ENCODE measurements at places on chromosomes 7 and 10.

DNA sequence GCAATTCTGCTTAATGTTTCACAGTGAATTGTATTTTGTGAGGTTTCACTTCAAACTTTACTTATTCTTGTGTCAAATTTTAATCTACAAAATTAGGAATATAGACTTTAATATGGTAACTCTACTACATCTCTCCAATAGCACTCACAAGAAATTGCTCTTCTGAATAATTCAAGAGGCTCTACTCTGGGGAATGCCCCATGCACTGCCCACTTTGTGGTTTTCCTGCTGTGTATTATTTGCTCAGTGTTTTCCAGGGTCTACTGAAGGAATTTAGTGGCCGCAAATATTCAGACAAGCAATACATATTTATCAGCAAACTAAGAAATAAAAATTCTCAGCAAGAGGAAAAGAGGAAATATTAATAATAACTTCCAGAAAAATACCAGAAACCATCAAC is 611.4 kb downstream of the TNS3 start:
- DNase-seq = no peak

- DNase-seq = no peak
Observed at GRCh38 chr10:103534621-103535498, 41.4 kb downstream of the NEURL1 start.

DNA sequence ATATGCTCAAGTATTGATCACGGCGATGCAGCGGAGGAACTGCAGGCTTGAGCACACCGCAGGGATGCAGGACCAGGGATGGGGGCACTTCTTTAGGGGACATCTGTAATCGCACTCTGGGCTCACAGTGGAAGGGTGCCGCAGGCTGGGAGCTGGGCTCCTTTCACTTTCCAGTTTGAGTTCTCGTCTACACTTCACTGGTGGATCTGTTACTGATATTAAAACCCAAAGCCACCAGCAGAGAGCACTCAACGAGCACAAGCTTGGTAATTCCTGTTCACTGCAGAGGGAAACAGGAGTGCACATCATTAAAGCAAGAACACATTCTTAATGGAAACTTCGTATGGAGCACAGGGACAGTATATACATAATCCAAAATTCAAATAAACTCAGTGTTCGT is 91.3 kb downstream of the PARD3 start:
- no peak for DNase-seq

- DNase-seq = no peak
Observed at GRCh38 chr7:1151156-1151555, 8.8 kb downstream of the ZFAND2A start.

DNA sequence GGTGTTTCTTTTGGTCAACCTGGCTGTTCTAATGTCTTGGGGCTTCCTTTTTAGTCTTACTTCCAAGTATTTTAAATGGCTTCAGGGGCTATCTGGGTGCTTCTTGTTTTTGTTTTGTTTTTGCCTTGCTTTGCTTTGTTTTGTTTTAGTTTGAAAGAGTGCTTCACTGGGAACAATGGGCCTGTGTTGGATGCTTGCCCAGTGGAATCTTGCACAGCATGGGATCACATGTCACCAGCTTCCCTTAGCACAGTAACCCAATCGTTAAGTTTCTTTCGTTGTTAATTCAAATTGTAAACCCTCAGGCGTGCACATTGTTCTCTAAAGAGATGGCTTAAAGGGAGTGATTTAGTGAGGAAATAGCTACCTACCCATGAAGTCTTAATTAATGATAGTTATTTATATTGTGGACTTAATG is 8.9 kb downstream of the COL17A1 start:
- DNase-seq = no peak

- no peak for DNase-seq
Observed at GRCh38 chr7:154942691-154943090, 60.2 kb downstream of the PAXIP1 start.

DNA sequence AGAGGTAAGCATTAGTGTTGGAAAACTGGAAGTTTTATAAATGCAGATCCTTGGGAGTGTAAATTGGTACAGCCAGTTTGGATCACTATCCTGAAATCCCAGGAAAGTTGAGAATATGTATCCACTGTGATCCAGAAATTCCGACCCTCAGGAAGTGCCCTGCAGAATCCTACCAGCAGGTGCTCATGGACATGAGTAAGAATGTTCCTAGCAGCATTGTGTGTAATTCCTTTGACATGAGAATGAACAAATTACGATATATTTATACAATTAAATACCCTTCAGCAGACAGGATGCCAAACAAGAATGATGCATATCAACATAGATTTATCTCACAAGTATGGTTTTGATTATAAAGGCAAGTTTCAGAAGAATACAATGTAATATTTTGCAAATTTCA is 181.6 kb downstream of the XPNPEP1 start:
- DNase-seq = no peak

- DNase-seq = no peak
Observed at GRCh38 chr10:124647421-124648130, 96.6 kb downstream of the FAM53B start.

GRCh38 chr10:80684259-80684658 is 146.6 kb downstream of the SH2D4B start:
- DNase-seq = no peak

GRCh38 chr7:66140924-66141323 is 26.3 kb downstream of the CRCP start:
- peak; percentile 46 for DNase-seq

DNA sequence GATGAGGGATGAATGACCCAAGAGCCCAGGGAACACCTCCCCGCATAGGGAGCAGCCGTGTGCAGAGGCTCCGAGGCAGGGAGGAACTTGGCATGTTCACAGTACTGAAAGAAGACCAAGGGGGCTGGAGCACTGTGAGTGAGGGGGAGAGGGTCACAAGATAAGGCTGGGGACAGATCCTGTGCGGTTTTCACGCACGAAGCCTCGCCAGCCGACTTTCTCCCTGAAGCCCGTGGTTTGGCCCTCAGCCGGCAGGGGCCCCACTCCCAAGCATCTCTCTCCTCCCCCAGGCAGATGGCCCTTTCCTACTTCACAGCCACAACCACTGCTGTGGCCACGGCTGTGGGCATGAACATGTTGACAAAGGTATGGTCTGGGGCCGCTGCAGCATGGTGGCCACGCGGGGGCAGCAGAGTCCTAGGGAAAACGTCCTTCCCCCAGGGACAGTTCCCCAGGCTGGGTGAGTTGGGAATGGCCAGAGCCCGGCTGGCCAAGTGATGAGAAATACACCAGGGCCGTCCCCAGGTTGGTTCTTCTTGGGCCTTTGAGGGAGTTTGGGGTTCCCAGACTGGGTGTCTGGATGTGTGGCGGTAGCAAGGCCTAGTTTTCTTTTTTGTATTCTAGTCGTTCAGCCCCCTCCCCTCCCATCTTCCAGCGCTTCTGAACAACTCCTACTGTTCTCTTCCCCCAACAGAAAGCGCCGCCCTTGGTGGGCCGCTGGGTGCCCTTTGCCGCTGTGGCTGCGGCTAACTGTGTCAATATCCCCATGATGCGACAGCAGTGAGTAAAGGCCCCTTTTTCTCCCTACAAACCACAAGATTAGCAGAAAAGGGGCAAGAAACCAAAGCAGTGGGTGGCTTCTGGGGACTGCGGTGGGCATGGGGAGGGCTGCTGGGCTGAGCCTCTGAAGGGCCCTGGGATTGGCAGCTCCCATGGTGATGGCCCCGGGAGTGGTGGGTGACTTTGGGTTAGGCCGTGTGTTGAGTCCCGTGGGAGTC is 14.4 kb upstream of the WBP1L start:
- peak; percentile 94 for DNase-seq

DNA sequence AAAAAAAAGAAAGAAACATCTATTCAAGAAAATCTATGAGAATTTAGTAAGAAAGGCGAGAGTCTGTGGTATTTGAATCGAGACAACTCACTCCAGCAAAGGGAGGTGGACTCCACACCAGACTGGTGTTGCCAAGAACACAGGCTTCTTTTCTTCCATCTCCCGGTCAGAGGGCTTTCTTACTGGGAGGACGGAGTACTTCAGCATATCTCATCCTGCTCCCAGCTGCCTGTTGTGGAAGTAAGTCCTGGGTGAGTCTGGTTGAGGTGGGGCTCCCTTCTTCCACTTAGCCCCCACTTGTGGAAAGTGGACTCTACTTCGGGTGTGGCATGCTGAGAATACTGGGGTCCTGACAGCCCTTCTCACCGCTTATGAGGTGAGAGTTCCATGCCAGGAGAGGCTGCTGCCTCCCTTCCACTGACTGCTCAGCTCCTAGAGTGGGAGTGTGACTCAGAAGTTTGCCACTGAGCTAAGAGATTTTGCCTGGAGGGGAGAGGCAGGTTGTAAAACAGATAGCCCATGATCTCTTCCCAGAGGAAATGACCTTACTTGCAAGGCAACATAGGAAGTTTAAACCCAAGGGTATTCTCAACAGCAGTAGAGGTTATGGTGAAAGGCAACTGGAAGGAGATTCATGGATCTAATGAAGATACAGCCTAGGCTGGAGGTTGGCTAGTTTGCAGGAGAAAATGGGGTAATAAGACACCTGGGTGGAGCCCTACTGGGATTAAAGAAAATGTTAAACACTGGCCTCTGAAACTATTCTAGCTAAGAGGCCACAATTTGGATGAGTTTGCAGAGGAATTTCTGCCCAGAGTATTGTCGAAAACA is 3.5 kb upstream of the NACAD start:
- DNase-seq = no peak

- DNase-seq = no peak
Observed at GRCh38 chr10:79434821-79435251, 10.6 kb downstream of the ZCCHC24 start.
